Fibroblast of skin of abdomen (primary cell): ENCODE measurements at places on chromosomes 7 and 10.

- peak; percentile 23 for DNase-seq
These were observed 266.0 kb downstream of the AUTS2 start for GRCh38 chr7:69864274-69864673.

DNA sequence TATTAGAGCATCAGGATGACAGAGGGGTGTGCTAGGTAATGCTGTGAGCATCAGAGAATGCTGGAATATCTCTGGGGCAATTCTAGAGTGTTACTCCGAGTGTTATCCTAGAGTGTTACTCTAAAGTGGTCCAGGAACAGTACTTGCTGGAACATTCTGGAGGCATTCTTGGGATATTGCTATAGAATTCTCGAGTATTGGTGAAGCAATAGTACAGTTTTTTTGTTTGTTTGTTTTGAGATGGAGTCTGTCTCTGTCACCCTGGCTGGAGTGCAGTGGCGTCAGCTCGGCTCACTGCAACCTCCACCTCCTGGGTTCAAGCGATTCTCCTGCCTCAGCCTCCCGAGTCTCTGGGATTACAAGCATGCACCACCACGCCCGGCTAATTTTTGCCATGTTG lies 12.6 kb downstream of the SSC4D start:
- no peak for DNase-seq

- DNase-seq, result no peak
These were observed 16.0 kb downstream of the HIF1AN start for GRCh38 chr10:100551738-100552137.

- no peak for DNase-seq
These were observed 94.4 kb downstream of the WDFY4 start for GRCh38 chr10:48779077-48779476.

GRCh38 chr7:24587853-24588252 lies 14.6 kb downstream of the PALS2 start:
- peak; percentile 3 for DNase-seq

DNA sequence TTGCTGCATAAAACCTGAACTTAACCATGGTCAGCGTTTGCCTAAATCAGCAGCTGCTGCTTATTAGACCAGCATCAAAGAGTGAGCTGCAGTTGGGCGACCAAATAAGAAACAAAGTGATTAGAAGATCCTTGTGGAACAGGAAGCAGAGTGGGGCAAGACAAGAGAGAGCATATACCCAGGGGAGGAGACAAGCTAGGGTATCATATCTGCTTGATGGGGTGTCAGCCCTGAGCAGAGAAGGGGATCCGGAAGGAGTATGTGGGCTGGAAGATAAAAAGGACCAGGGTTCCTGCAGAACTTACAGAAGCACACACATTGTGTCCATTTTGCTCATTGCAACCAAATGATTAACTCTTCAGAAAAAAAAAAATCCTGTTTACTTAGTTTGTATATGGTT lies 213.6 kb downstream of the CELF2 start:
- no peak for DNase-seq

DNA sequence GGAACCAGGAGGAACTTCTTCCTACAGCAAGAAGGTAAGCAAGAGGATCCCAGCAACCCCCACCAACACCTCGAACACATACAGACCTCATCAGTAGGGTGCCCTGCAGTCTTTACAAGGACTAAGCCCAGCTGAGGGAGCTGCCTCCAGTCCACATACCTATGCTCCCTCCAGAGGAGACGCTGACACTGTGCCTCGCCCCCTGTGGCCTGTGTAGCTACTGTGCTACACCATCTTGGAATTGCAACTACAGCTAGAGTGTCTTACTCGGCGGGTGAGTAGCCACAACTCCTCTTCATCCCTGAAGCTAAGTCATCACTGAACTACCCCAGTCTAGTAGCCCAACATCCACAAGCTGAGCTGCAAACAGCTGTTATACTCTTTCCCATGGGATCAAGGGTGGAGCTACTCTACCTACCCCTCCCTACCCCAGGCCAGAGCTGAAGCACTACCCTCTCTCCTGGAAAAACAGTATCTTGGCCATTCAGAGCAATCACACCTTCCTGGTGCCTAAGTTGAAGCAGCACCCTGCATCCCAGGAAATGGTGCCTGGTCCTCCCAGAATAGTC lies 42.2 kb upstream of the CAMK2B start:
- DNase-seq, result no peak

DNA sequence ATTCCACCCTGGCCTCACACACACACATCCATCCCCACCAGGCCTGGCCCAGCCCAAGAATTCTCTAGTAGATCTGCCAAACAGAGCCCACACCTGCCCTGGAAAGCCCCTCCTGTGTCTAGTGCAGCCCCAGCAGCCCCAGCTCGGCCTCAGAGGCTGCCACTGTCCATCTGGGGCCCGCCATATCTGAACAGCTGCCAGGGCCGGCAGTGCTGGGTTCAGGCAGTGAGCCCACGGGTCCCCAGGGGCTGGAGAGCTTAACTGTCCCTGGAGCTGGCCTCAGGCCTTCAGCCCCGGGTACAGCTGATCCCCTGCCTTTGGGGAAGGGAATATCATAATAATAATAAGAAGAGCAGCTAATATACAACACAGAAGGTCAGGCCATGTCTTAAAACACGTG lies 574 bp downstream of the MYL10 start:
- DNase-seq, result no peak

DNA sequence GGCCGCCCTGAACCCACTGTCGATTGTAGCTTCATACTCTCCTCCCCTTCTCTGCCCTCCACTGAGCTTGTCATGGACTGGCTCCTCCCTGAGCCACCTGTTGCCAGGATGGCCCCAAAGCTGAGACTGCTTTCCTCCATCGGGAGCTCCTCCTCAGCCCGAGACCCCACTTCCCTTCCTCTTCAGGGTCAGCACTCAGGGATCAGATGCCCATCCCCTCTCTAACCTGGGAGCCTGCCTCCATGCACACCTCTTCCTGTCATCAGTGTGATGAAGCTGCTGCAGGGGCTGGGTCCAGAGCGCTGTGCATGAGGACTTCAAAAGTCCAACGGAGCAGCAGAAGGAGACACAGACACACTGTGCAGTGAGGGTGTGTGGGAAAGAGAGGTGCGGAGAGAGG lies 201.1 kb downstream of the WDR37 start:
- no peak for DNase-seq

DNA sequence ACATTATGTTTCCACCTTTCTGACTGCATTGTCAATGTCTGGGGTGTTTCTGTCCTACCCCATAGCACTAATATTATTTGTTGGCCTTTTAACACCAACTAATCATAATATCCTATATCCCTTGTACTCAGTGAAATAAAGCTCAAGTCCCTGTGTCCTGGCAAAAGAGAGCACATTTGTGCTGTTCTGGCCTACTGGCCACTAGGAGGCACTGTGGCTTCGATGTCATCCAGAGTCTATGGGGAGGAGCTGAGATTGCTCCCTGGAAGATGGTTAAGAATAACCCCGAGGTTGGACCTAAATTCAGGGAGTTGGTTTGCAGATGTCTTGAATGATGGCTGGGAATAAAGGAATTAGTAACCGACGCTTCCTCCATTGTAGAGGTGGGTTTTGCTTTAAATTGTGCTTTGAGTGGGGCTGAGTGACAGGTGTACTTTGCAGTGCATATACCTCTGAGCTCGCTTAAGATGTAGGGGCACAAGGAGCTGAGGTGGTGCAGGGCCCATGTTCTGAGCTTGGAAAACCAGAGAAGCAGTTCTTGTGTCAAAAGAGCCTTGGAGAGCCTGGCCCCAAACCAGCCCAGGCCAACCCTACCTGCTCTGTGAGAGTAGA lies 191.2 kb upstream of the PRSS1 start:
- peak; percentile 56 for DNase-seq

DNA sequence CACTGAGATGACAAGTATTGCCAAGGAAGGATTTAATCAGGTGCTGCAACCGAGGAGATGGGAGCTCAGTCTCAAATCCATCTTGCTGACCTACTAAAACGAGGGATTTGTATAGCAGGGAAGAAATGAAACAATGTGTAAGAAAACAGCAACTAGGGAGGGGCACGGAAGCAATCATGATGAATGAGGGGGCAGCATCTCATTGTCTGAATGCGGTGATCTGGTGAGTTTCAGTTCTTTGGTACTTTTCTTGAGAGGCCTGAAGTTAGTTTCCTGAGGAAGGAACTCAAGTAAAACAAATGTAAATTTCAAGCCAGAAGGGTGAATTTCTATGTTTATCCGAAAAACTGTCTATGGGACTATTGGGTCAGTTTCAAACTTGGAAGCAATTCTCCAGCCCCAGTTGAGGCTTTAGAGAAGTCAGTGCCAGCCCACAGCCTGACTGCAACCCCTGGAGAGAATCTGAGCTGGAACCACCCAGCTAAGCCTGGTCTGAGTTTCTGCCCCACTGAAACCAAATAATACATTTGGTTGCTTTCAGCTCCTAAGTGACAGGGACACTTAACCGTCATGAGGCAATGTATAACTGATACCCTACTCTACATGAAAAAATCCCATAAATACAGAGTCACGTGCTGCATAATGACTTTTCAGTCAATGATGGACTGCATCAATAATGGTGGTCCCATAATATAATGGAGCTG lies 45.8 kb upstream of the TNS3 start:
- no peak for DNase-seq

GRCh38 chr10:62634576-62634975 lies 169.9 kb upstream of the ADO start:
- DNase-seq, result no peak

DNA sequence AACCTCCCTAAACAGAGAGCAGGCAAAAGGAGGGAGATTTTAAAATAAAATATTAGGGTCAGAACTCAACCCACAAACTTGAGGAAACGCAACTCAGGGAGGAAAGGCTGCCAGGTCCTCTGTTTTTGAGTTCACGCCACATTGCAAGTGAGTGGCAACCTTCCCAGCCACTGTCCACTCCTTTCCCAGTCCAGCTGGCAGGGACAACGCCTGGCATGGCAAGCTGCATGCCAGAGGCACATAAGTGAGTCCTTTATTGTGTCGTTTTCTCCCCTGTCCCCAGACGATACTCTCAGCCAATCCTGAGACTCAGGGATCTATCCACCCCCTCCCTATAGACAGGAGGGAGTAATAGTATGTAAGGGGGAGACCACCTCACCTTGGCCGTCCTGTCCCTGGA lies 22.4 kb downstream of the FBXW4 start:
- no peak for DNase-seq

DNA sequence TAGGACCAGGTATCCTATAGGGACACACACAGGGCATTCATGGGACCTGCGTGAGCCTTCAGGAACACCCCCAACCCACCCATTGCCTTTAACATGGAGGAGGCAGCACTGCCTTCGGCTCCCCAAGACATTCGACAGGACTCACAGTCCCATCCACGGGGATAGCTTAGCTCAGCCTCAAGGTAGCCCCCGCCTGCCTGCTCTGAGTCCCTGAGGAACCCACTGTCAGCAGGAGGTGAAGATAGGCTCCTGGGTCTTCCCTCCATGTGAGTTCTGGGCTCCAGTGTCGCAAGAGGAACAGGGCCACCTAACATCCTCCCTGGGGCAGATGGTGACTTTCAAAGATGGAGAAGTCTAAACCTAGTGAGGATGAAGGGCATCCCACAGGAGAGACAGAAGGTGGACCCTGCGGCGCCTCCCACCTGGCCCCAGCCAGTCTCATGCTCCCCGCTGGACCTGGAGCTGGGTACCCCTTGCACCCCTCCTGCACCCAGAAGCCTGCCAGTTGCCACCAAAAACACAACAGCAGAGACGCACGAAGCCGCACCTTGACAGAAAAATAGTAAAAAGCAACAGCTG lies 4.9 kb upstream of the ADIRF start:
- no peak for DNase-seq

- DNase-seq, result no peak
These were observed 285.1 kb upstream of the SP8 start for GRCh38 chr7:21071561-21072501.

DNA sequence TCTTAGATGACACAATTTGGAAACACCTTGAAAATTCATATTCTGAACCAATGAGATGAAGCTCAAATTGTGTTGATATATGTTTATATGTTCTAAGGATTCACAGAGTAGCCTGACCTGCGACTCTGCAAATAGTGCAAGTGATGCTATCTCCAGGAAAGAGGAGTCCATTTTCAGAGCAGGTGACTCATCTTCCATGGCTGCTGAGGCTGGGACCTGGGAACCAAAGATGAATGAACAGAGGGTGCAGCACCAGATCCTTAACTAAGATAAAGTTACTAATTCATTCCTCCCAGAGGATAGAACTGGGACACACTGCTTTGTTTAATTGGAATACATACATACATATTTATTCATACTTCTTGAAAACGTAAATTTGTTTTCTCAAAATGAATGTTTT lies 240.6 kb upstream of the SEMA3C start:
- peak; percentile 26 for DNase-seq

- no peak for DNase-seq
These were observed 160.3 kb downstream of the PAXIP1 start for GRCh38 chr7:154842591-154842990.

DNA sequence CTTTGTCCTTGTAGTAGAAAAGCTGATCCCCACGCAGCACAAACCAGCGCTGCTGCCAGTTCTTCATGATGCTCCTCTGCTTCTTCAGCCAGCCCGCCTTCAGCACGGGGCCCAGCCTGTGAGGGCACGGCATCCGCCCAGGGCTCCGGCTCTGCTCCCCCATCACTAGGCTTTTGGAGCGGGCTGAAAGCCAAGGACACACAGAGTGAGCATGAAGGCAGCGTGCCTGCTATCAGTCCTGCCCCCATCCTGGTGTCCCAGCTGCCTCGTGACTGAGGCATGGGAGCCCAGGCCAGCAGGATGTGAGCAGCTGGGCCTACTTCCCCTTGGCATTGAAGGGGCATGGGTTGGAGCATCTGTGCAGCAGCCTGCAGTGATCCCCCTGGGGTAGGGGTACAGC lies 21.9 kb downstream of the ARHGAP22 start:
- no peak for DNase-seq

DNA sequence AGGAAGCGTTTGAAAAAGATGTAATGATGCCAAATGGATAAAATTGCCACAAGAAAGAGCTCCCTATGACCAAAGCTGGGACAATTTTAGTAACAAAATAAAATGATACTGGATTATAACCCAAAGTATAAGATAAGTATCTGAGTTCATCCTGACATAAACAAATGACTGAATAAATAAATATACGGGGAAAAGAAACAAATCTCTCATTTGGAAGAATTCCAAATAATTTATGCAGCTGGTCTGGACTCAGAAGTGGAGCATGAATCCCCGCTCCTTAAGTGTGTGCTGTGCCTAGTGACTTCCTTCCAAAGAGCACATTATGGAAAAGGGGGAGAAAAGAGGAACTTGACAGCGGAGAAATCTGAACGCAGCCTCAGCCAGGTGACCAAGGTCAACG lies 186.2 kb downstream of the RAMP3 start:
- DNase-seq, result no peak

DNA sequence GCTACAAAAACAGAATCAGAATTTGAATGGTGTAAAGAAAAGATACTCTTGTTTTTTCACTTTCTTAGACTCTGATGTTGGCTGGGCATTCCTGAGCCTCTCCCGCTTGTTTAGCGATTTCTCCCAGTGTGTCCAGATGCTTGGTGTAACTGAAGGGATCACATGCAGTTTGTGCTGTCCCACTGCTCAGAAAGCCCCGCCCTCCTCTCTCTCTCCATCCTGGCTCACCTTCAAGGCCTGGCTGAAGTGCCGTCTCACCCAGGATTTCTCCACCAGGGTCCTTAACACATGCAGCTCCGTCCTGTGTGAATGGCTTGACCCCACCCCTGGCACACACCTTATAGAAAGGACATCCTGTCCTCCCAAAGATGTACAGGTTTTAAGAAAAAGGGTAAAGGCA lies 437.1 kb downstream of the LRMDA start:
- DNase-seq, result no peak

GRCh38 chr10:91389636-91390512 lies 20.3 kb upstream of the HECTD2 start:
- DNase-seq, result peak; percentile 51

GRCh38 chr7:50863053-50863452 lies 80.4 kb upstream of the GRB10 start:
- DNase-seq, result no peak

GRCh38 chr7:133497061-133497460 lies 244.2 kb downstream of the EXOC4 start:
- DNase-seq, result no peak
